ENCODE measurements at places on chromosomes 2 and 18. TPM values are rescaled to one million over a fixed set of nuclear protein-coding genes. Genes with fewer than 3 reads are reported as not detected.

POTEJ gene
- total RNA-seq: not detected

SCG2 gene
- 2.4 TPM for total RNA-seq

SERPINB8 gene
- 0.12 TPM for total RNA-seq

GCG gene
- not detected for total RNA-seq

RNF149 gene
- 37.5 TPM for total RNA-seq

TGFA gene
- 116 TPM for total RNA-seq

SNORC gene
- total RNA-seq: 14.6 TPM

CRIM1 gene
- 86.8 TPM for total RNA-seq

ZC3H6 gene
- 8.6 TPM for total RNA-seq

VIT gene
- total RNA-seq: 0.98 TPM

UGT1A8 gene
- total RNA-seq: 0.87 TPM

TMEM178A gene
- total RNA-seq: 0.24 TPM

ARHGAP15 gene
- total RNA-seq: not detected

TUBA3D gene
- total RNA-seq: not detected

PROM2 gene
- 0.43 TPM for total RNA-seq

CFAP53 gene
- total RNA-seq: 0.64 TPM

RFTN2 gene
- total RNA-seq: not detected

TMEM131 gene
- total RNA-seq: 11.0 TPM

RUFY4 gene
- total RNA-seq: not detected
